ENCODE measurements at places on chromosomes 13 and 19.

GRCh38 chr19:47274891-47275761 lies 441 bp downstream of the INAFM1 start:
- peak; percentile 66 for DNase-seq

- DNase-seq: no peak
Observed at GRCh38 chr13:66329988-66330451, 900.1 kb downstream of the PCDH9 start.

GRCh38 chr13:24392972-24393371 lies 83.6 kb downstream of the C1QTNF9 start:
- no peak for DNase-seq

DNA sequence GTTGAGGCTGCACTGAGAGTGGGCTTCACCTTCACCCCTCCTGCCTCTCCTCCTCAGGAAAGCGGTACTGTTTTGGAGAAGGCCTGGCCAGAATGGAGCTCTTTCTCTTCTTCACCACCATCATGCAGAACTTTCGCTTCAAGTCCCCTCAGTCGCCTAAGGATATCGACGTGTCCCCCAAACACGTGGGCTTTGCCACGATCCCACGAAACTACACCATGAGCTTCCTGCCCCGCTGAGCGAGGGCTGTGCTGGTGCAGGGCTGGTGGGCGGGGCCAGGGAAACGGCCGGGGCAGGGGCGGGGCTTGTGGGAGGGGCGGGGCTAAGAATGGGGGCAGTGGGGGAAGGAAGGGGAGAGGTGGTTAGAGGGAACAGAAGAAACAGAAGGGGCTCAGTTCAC lies 7.5 kb downstream of the CYP2A13 start:
- DNase-seq: no peak

DNA sequence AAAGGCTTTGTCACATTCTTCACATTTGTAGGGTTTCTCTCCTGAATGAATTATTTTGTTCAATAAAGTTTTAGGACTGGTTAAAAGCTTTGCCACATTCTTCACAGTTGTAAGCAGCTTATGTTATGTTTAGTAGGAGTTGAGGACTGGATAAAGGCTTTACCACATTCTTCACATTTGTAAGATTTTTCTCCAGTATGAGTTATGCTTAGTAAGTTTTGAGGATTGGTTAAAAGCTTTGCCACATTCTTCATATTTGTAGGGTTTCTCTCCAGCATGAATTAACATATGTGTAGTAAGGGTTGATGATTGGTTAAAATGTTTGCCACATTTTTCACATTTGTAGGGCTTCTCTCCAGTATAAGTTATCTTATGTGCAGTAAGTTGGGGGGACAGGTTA lies 79.9 kb downstream of the ZNF431 start:
- no peak for DNase-seq

- DNase-seq: no peak
Observed at GRCh38 chr19:50002386-50002960, 22.7 kb downstream of the VRK3 start.

- no peak for DNase-seq
Observed at GRCh38 chr13:59398127-59398526, 765.6 kb downstream of the DIAPH3 start.

DNA sequence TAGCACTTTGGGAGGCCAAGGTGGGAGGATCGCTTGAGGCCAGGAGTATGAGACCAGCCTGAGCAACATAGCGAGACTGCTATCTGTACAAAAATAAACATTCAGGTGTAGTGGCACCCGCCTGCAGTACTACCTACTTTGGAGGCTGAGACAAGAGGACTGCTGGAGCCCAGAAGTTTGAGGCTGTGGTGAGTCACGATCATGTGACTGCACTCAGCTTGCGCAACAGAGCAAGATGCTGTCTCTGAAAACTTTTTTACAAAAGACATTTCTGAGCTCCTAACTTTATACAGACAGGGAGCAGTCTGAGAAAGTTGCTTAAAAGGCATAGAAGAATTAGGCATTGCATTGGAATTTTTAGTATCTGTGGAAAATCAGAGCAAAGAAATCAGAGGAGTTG lies 10.4 kb upstream of the TBC1D4 start:
- DNase-seq: no peak

GRCh38 chr13:28856287-28856686 lies 36.1 kb downstream of the MTUS2 start:
- DNase-seq: no peak

- DNase-seq: no peak
Observed at GRCh38 chr13:25744178-25744577, 307.6 kb downstream of the SHISA2 start.

DNA sequence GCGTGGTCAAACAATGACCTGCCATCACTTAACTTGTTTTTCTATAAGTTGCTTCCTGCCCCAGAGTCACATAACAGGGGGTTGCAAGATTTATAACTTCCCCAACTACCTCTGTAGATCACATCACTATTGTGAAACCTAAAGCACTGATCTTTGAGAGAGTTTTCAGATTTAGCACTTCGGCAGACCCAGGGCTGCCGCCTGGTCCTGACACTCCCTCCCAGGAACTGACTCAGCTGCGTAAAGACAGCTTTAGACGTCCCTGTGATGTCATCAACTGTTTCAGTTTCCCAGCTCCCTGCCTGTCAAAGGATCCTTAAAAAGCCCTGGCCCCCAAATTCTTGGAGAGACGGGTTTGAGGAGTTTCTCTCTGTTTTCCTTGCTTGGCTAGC lies 33.3 kb downstream of the IGFL2 start:
- no peak for DNase-seq

GRCh38 chr13:42526276-42526675 lies 47.7 kb upstream of the TNFSF11 start:
- DNase-seq: no peak

DNA sequence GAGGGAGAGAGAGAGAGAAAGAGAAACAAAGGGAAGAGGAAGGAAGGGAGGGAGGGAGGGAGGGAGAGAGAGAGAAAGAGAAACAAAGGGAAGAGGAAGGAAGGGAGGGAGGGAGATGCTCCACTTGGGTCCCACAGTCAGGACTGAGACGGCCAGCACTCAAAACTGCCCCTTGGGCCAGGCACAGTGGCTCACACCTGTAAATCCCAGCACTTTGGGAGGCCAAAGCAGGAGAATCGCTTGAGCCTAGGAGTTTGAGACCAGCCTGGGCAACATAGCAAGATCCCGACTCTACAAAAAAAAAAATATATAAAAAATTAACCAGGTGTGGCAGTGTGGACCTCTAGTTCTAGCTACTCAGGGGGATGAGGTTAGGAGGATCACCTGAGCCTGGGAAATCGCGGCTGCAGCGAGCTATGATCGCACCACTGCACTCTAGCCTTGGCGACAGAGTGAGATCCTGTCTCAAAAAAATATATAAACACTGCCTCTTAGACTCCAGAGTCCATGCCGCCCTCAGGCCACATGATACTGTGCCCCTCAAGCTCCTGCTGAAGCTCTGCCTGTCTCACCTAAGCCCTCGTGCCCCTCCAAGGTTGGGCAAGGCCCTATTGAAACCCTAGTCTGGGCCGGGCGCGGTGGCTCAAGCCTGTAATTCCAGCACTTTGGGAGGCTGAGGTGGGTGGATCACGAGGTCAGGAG lies 8.4 kb downstream of the ARRDC2 start:
- DNase-seq: no peak

DNA sequence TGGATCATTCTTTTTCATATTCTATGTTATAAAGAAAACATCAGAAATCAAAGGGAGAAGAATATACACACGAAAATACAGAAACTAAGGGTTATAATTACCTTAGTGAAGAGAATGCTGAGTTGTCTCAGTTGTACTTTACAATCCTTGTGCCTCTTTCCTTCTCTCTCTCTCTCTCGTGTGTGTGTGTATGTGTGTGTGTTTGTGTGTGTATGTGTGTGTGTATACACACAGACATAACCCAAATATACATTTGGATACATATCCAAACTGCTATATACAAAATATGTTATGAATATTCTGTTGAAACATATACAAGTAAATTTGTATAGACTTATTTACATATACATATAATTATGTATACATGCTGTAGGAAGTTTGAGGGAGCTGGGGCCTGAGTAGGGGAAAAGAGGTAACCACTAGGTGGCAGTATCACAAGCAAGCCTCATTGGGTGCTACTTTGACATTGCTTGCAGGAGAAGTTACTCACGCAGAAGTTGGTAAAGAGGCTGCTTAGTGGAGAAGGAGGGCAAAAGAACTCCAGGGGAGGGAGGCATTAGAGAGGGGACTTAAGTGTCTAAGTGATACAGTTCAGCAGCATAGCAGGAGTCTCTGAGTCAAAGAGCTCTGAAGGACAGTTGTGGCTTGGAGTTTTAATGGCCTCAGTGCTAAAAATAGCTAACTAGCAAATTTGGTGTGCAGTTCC lies 465.1 kb upstream of the PCDH20 start:
- DNase-seq: peak; percentile 25

DNA sequence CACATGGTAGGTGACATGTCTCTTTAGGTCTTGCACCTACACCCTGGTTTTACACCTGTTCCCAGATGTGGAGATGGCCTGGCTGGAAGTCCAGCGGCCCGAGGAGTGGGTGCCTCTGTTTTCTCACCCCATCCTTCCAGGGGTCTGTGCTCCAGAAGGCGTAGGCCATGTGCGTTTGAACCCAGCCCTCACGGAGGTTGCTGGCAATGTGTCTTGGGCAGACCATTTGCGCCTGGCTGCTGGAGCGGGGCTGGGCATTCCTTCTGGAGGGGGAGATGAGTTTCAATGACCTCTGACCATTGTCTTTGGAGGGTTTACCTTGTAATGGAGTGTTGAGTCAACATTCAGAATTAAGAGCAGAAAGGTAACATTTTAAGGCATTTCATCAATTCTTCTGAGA lies 54.8 kb upstream of the ZNF536 start:
- no peak for DNase-seq

DNA sequence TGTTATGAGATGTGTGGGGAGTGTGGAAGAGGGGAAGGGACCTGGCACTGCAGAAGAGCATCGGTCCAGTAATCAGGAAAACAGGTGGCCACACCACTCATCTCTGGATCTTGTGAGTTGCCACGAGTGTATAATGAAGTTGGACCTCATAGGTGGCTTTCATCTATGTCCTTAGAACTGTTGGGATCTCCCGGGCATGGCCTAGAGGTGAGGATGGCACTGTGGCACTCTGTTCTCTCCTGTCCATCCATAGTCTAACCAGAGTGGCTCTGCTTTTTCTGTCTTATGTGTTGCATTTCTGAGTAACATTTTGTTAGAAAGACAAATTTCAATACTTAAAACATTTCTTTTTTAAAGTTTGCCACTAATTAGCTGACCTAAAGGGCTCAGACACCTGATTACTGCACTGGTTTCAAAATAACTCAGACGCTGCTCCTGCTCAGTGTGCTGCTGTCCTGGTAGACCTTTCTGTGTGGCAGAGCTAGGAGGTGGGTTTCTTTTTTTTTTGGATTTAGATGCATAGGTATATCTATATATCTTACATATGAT lies 5.5 kb downstream of the CNMD start:
- no peak for DNase-seq

GRCh38 chr19:12788042-12788681 lies 3.1 kb upstream of the JUNB start:
- DNase-seq: no peak

GRCh38 chr19:4866595-4867424 lies 657 bp downstream of the PLIN3 start:
- DNase-seq: peak; percentile 52

DNA sequence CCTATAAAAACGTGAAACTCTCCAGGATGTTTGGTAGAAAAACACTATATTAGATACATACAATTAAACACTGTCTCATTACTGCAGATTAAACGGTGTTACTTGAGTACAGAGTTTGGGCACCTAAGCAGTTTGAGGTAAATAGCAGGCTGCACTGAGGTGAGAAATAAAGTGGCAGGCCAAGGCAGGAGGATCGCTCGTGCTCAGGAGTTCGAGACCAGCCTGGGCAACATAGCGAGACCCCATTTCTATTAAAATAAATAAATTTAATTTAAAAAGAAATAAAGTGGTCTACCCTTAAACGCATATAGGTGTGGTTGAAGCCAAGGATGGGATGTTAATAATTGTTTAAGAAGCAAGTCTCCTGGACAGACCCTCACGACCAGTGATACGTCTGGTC lies 1.2 kb downstream of the PSPC1 start:
- no peak for DNase-seq

DNA sequence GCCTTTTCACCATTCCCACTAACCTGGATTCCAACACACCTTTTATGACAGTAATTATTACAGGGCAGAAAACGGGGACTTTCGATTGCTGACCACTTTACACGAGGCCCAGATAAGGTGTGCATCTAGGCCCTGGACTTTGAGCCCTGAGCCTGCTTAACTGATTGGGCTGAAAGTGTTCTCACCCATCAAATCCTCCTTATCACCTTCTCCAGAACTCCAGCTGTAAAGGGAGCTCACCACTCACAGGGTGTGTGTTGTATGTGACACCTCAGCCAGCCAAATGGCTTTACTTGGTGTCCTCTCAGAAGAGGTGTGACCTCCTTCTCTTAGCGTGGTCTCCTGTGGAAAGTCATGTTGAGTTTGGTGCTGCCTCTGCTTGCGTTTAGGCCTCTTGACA lies 36.5 kb downstream of the SIPA1L3 start:
- DNase-seq: no peak

GRCh38 chr13:77894743-77895142 lies 23.9 kb downstream of the EDNRB start:
- no peak for DNase-seq

DNA sequence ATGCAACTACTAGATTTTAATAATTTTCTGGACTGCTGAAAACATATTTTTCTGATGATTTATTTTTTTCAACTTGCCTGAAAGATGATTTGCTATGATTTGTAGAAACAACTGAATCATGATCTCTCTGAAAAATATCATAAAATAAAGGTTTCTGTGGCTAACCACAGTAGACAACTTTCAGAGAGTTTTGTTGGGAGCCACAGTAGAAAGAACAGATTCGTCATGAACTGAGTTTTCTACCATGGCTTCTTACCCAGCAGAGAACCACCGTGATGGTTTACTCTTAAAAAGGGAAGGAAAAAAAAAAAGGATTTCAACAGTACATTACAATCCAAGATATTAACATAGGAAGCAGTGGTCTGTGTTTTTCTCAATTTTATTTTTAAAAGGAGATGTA lies 18.0 kb downstream of the ZAR1L start:
- no peak for DNase-seq

GRCh38 chr13:38700051-38700450 lies 13.2 kb downstream of the FREM2 start:
- no peak for DNase-seq
